ENCODE measurements at places on chromosomes 5 and 9. TPM values are rescaled to one million over a fixed set of nuclear protein-coding genes. Genes with fewer than 3 reads are reported as not detected.
A peak's percentile ranks its signal among the peaks of the same experiment; 100 is the strongest.

The SOHLH1 gene
- not detected for total RNA-seq

The CAVIN4 gene
- total RNA-seq: 0.11 TPM

The SLC6A7 gene
- not detected for total RNA-seq

The MRPS2 gene
- total RNA-seq: 57.4 TPM

The SLC36A2 gene
- total RNA-seq: not detected

The IL3 gene
- total RNA-seq: 0.25 TPM

The CORO2A gene
- 12.2 TPM for total RNA-seq

The ASPN gene
- total RNA-seq: not detected

The AKNA gene
- 166 TPM for total RNA-seq

The CNTNAP3 gene
- total RNA-seq: not detected

The LVRN gene
- total RNA-seq: 0.29 TPM

The OLFML2A gene
- not detected for total RNA-seq

The OR1J2 gene
- total RNA-seq: not detected

DNA sequence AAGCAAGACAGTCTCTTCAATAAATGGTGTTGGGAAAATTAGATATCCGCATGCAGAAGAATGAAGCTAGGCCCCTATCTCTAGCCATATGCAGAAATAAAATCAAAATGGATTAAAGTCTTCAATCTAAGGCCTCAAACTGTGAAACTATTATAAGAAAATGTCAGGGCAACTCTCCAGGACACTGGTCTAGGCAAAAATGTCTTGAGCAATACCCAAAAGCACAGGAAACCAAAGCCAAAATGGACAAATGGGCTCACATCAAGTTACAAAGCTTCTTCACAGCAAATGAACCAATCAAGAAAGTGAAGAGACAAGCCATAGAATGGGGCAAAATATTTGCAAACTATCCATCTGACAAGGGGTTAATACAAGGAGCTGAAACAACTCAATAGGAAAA is 338.8 kb downstream of the NNT start:
- H3K4me3 ChIP-seq: no peak overlapping the region
- H3K27ac ChIP-seq: no peak overlapping the region
- H3K36me3 ChIP-seq: no peaks in the 10 kb centered on the region
- H3K4me1 ChIP-seq: no peaks in the 10 kb centered on the region
- no peaks in the 10 kb centered on the region for H3K27me3 ChIP-seq

GRCh38 chr9:104907278-104907951 is 20.5 kb downstream of the ABCA1 start:
- H3K4me1 ChIP-seq: peaks cover 9% of the 10 kb centered on the region
- DNase-seq: no peak
- no peaks in the 10 kb centered on the region for H3K36me3 ChIP-seq
- no peaks in the 10 kb centered on the region for H3K27me3 ChIP-seq
- no peak overlapping the region for H3K4me3 ChIP-seq

DNA sequence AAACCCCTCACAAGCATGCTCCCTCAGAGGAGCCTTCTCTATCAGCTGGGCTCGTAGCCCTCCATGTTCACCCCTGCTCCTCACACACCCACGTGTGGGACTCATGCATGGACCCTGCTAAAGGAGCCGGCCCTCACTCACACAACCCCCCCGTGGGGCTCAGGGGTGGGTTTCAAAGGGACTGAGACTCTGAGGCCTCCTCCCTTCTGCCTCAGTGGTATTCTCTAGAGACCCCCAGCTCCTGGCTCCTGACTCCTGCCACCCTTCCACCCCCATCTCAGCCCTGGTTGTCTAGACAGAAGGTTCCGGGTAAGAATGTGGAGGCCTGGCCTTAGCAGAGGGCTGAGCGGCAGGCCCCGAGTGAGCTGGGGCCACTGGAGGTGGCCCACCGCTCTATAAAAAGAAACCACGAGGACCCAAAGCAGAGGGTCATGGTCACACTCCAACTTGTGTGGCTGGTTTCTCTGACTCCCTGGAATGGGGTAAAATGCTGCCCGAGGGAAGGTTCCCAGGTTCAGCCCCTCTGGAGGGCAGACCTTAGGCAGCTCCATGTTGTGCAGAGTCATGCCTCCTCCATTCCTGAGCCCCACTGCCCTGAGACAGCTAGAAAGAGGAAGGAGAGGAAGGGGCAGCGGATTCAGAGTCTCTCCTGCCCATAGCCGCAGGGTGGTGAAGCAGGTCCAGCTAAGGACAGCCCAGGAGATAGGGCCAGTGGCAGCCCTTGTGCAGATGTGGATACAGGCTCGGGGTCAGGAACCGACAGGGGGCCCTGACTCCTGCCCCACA is 10.8 kb downstream of the SEPTIN8 start:
- no peaks in the 10 kb centered on the region for H3K4me1 ChIP-seq
- no peak overlapping the region for H3K4me3 ChIP-seq
- H3K27ac ChIP-seq: no peak overlapping the region
- H3K36me3 ChIP-seq: no peaks in the 10 kb centered on the region
- no peaks in the 10 kb centered on the region for H3K27me3 ChIP-seq

DNA sequence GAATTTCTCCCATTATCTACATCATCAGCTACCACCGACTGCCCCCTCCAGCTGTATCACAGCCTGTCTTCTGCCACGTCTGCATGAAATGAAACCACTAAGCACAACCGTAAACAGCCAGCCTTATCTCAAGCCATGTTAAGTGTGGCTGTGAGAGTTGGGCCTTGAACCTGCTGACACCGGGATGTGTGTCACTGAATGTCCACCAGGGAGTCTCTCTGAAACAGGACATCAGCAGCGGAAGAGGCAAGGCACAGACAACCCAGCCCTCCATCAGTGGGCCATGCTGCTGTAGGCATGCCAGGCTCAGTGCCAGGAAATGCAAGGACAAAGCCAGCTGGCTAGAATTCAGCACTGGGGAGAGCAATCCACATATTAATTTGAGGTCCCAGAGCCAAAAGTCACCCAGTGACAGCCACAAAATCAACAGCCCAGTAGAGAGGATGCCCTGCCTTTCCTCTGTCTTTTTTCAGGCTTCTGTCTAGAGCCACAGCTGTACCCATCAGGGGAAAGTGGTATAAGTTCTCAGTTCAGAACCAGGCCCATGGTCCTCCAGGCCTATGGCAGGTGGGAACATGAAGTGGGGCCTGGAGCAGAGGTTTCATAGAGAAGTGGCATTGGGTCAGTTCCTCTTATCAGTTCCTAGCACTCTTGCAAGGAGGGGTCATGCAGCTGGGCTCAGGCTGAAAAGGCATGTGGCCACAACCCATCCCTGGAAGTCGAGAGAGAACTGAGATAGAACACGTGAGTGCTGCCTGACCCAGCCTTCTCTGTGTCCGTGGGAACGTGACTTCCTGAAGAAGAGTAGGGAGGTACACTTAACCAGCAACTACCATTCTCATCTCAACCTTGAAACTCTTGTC is 199.4 kb downstream of the ESM1 start:
- no peak overlapping the region for H3K27ac ChIP-seq
- no peak for DNase-seq
- no peaks in the 10 kb centered on the region for H3K4me1 ChIP-seq
- H3K36me3 ChIP-seq: no peaks in the 10 kb centered on the region
- no peaks in the 10 kb centered on the region for H3K27me3 ChIP-seq

DNA sequence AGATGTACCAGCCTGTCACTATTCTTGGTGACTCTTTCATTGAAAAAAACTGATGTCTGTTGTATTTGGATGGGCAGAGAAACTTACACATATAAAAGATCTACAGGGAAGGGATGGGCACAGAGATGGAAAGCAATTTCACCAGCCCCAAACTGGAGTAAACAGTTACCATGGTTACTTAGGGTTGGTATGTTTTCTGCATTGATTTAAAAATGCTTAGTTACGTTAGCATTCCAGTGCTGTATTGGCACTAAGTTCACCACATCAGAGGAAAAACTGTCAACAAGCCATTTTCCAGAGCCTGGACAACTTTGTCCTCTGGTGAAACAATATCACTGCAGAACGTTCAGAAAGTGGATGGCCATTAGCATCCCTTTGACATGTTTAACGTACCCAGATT is 28.0 kb downstream of the MARCHF3 start:
- H3K27me3 ChIP-seq: no peaks in the 10 kb centered on the region
- no peaks in the 10 kb centered on the region for H3K4me1 ChIP-seq
- DNase-seq: no peak
- no peak overlapping the region for H3K27ac ChIP-seq
- no peak overlapping the region for H3K4me3 ChIP-seq

GRCh38 chr9:82299870-82300269 is 311.3 kb downstream of the SPATA31D1 start:
- H3K36me3 ChIP-seq: no peaks in the 10 kb centered on the region
- peaks cover 2% of the 10 kb centered on the region for H3K27me3 ChIP-seq
- H3K4me1 ChIP-seq: no peaks in the 10 kb centered on the region
- no peak overlapping the region for H3K27ac ChIP-seq
- DNase-seq: no peak
- H3K4me3 ChIP-seq: no peak overlapping the region

DNA sequence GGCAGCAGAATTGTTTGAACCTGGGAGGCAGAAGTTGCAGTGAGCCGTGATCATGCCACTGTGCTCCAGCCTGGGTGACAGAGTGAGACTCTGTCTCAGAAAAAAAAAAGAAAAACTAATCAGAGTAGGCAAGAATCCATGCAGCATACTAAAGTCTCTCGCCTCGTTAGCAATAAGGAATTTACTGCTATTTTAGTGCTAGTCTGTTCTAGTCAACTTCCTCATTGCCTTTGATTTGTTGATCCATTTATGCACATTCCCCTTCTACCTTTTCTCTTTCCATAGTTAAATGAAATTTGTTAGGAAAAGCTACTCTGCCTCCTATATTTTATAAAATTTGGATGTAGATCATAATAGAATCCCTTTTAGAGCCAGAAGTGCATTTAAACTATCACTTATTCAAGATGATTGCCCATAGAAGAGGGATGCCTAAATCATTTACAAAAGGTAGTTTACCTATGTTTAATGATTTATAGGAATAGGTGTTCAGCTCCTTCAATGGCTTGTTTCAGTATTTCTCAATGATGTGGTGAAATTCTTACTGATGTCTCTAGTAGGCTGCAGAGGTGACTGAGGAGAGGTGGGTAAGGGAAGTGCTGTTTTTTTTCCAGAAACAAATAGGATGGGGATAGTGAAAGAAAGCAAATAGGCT is 1.9 kb downstream of the LRRC19 start:
- H3K4me3 ChIP-seq: no peak overlapping the region
- no peaks in the 10 kb centered on the region for H3K4me1 ChIP-seq
- H3K36me3 ChIP-seq: peaks cover 1% of the 10 kb centered on the region
- DNase-seq: no peak
- H3K27me3 ChIP-seq: no peaks in the 10 kb centered on the region
- H3K27ac ChIP-seq: no peak overlapping the region

- no peak for DNase-seq
- H3K27ac ChIP-seq: no peak overlapping the region
- no peaks in the 10 kb centered on the region for H3K36me3 ChIP-seq
- H3K4me1 ChIP-seq: no peaks in the 10 kb centered on the region
- H3K4me3 ChIP-seq: no peak overlapping the region
These were observed 392.4 kb upstream of the PDE4D start for GRCh38 chr5:60285910-60286309.

DNA sequence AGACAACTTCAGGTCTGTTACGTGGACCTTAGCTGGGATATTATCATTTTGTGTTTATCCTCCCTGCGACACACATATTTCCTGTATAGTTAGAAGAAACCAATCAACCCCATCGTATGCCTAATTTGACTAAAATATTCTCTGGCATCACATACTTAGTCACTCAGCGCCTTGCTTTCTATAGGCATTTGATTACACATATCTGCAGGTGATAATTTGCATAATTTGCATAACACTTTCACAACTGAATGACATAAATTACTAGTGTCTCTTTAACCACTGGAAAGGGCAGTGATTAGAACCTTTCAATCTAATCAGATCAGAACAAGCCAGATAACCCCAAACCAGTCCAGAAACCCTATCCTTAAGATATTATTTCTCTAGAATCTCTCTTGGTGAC is 390.2 kb downstream of the TLR4 start:
- H3K27me3 ChIP-seq: no peaks in the 10 kb centered on the region
- no peak for DNase-seq
- H3K4me3 ChIP-seq: no peak overlapping the region
- no peaks in the 10 kb centered on the region for H3K4me1 ChIP-seq
- H3K36me3 ChIP-seq: no peaks in the 10 kb centered on the region

DNA sequence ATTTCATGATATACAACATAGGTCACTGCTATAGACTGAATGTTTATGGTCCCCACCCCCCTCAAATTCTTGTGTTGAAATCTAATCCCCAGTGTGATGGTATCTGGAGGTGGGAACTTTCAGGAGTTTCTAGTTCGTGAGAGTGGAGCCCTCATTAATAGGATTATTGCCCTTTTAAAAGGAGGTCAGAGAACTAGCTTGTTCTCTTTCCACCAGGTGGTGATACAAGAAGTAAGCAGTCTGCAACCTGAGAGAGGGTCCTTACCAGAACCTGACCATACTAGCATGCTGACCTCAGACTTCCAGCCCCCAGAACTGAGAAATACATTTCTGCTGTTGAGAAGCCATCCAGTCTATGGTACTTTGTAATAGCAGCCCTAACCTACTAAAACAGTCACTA is 33.3 kb downstream of the TMEM161B start:
- DNase-seq: no peak
- H3K36me3 ChIP-seq: peaks cover 31% of the 10 kb centered on the region
- no peak overlapping the region for H3K27ac ChIP-seq
- peaks cover 6% of the 10 kb centered on the region for H3K4me1 ChIP-seq

- H3K36me3 ChIP-seq: no peaks in the 10 kb centered on the region
- peaks cover under 1% of the 10 kb centered on the region for H3K27me3 ChIP-seq
- no peak overlapping the region for H3K27ac ChIP-seq
- peak; percentile 61 for DNase-seq
- H3K4me1 ChIP-seq: peaks cover 3% of the 10 kb centered on the region
These were observed 62.6 kb upstream of the ZNF354B start for GRCh38 chr5:178797101-178797521.

- DNase-seq: peak; percentile 50
- H3K4me3 ChIP-seq: no peak overlapping the region
- H3K4me1 ChIP-seq: peaks cover 3% of the 10 kb centered on the region
These were observed 75.4 kb upstream of the ANKH start for GRCh38 chr5:14946815-14947620.

DNA sequence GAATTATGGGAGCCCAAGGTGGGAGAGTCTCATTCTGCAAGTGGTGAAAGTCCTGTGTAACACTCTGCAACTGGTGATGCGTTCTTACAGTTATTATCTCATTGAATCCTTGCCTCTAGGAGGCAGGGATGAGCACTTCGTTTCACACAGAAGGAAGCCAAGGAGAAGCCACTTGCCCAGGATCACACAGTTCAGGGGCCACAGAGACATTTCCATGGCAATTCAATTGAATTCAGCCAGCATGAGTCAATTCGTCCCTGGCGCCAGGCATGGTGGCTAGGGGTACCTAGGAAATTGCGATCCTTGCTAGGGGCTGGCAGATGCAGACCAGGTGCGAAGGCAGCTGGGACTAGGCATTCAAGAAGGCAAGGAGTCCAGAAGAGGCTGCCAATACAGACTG is 26.2 kb downstream of the LHX2 start:
- no peak for DNase-seq
- no peak overlapping the region for H3K27ac ChIP-seq
- no peak overlapping the region for H3K4me3 ChIP-seq
- no peaks in the 10 kb centered on the region for H3K36me3 ChIP-seq
- H3K27me3 ChIP-seq: peaks cover 61% of the 10 kb centered on the region
